ENCODE measurements at places on chromosomes 1 and 21. TPM values are rescaled to one million over a fixed set of nuclear protein-coding genes. Genes with fewer than 3 reads are reported as not detected.

GRCh38 chr1:223887747-223888418 lies 42.1 kb upstream of the TP53BP2 start:
- DNase-seq, result peak; percentile 94

DNA sequence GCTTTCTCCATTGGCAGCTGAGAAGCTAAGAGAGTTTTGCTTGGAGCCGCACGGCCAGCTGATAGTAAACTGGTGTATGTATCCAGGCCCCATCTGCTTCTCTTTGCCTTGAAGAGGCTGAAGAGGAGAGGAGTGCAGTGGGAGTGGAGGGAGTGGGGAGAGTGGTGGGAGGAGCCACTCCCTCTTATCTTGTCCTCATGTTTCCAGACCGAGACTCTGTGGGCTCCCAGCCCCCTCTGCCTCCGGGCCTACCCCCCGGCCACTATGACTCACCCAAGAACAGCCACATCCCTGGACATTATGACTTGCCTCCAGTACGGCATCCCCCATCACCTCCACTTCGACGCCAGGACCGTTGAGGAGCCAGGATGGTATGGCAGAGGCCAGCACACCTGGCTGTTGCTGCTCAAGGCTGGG lies 6.0 kb upstream of the LRRC71 start:
- no peak for DNase-seq

DNA sequence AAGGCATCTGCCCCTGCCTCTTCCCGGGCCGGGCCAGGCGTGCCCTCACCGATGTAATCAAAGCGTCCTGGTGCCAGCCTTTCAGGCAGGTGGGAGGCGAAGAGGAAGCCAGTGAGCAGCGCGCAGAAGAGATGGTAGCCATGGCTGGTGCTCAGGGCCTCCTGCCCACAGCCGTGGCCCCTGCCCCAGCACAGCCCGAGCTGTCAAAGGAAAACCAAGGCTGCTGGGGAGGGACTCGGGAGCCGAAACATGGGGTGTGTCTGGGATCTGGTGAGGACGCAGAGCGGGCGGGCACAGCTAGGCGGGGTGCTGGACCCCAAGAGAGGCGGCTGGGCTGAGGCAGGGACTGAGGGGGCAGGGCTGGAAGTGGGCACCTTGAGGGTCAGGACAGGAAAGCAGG lies 2.7 kb downstream of the BGLAP start:
- no peak for DNase-seq

DNA sequence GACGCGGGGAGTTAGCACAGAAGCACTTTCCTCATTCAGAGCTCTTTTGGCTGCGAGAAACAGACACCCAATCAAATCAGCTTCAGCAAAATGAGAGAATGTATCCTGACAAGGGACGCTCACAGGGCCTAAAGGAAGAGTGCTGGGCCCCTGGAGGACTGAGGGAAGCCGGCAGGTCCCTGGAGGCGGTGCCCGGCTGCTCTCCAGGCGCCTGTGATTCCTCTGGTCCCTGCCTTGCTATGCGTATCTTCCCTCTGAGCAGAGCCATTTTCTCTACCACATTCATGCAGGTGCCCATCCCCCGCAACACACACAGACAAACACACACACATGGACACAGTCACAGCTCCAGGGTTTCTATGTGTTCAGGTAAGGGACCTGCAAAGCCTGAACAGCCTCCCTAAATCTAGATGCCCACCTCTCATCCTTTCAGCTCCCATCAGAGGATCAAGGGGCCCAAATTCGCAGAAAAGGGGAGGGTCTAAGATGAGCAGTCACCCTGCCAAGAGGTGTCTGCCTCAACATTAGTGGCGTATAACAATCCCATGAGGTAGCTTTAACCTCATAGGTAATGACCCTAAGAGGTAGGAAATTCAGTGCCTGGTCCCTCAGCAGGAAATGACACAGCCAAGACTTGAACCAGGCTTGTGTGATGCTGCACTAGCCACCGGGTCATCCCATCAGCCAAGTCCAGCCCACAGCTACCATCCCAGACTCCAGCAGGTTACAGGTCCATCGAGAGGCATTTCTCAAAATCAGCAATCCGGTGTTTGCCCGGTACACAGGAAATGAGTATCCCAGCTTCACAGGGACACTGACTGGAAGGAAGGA lies 29.0 kb downstream of the PTAFR start:
- no peak for DNase-seq

DNA sequence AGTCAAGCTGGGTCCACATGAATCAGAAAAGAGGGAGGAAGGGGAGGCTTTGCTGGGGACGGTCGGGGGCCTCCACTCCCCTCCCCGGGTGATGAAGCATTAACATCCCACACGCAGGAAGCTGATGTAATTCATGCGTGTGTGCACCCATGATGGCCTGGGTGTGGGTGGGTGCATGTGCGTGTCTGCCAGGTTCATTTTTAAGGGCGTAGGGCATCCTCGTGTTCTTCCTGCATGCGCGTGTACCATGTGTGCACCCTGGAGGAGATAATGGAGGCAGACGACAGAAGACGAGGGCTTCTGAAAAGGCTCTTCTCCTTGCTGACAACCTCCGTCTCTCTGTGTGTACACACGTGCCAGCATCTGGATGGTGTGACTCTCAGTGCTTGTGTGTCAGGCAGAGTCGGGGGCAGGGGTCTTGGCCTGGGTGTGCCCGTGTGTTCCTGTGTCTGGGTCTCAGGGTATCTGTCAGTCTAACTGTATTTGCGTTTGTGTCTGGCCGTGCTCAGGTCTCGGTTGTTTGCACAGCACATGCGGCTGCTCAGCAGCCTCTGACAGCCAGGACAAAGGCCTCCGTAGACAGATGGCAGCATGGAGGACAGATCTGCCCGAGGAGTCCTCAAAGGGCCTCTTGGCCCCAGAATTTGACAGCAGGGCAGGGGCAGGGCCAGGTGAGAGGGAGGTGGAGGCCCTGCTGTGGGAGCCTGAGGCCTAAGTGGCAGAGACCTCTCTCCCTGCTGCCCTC lies 2.4 kb downstream of the RAP1GAP start:
- no peak for DNase-seq

GRCh38 chr1:172351346-172351745 lies 69.1 kb upstream of the C1orf105 start:
- DNase-seq, result no peak

DNA sequence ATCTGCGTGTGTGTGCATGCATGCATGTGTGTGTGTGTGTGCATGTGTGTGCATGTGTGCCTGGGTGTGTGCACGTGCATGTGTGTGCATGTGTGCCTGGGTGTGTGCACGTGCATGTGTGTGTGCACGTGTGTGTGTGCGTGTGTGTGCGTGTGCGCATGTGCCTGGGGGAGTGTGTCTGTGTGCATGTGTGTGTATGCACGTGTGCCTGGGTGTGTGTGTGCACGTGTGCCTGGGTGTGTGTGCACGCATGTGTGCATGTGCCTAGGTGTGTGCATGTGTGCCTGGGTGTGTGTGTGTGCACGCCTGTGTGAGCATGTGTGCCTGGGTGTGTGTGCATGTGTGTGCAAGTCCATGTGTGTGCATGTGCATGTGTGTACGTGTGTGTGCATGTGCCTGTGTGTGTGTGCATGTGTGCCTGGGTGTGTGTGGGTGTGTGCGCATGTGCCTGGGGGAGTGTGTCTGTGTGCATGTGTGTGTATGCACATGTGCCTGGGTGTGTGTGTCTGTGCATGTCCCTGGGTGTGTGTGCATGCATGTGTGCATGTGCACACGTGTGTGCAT lies 29.3 kb upstream of the COL6A2 start:
- DNase-seq, result no peak

GRCh38 chr1:17916702-17917101 lies 161.6 kb downstream of the ACTL8 start:
- DNase-seq, result no peak

- DNase-seq, result no peak
These were observed 2.0 kb upstream of the RCC2 start for GRCh38 chr1:17441265-17441992.

DNA sequence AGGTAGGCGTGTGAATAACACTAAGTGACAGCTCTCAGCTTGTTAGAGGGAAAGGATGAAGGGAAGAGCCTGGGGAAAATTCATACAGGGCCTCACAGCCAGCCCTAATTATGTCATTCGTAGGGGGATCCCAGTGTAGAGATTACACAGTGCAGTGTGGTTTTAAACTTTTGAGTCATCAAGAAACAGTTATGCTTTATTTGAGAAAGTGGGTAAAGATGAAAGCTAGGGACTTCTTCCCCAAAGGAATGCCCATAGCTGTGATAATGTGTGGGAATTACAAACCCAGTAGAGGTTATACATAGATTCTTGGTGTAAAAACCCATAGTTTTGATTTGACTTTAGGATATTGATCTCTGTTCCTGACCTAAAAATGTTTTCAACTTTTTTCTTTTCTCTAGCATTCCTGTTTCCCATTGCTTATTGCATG lies 1.9 kb downstream of the TTF2 start:
- no peak for DNase-seq

DNA sequence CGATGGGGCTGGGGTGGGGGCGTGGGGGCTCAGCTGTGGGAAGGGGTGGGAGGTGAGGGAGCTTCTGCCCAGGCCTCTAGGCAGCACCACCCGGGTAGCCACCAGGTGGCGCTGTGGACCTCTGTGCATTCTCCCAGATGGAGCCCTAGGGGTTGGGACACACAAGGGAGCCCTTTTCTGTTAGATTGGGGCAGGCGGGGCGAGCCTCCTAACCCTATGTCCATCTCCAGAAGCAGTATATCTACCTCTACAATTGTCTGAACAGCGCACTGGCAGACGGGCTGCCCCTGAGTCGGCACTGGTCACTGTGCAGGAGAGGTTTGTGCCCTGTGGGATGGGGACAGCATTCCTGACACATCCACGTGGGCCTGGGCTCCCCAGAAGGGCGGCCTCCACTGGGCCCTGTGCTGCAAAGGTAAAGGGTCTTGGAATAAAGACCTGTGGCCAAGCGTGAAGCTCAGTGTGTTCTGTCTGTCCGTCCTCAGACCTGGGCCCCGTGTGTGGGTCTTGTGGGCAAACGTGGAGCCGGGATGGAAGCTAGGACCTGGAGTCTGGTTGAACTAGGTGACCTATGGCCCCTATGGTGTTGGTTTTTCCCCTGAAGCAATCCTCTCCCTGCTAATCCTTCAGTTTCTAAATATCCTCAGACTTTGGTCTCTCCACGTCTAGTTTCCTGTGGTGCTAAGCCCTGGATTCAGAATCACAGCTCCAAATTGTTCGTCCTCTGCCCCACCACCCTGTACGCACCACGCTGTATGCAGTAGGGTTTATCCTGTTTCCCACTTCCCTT lies 4.4 kb upstream of the LGR6 start:
- DNase-seq, result no peak

DNA sequence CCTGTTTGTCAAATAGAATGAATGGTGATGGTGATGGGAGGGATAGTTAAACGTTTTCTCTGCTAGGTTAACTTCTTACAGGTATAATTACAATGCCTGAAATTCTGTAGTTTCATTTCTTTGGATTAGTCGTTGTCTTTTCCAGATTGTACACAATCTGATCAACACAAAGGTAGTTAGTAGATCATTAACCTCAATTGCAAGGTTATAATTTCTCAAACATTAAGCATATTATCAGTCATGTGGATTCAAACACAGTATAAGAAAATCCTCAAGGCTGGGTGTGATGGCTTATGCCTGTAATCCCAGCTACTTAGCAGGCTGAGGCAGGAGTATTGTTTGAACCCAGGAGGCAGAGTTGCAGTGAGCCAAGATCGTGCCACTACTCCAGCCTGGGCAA lies 20.6 kb downstream of the SYNC start:
- no peak for DNase-seq

The KCND3 gene
- under 0.01 TPM for total RNA-seq

The FCER1G gene
- 0.26 TPM for total RNA-seq

The TNNT2 gene
- not detected for total RNA-seq

The ITLN2 gene
- not detected for total RNA-seq

The COL11A1 gene
- not detected for total RNA-seq

Data from pulmonary artery endothelial cell (primary cell).